ENCODE measurements at places on chromosomes 1 and 21. TPM values are rescaled to one million over a fixed set of nuclear protein-coding genes. Genes with fewer than 3 reads are reported as not detected.

GRCh38 chr1:199472018-199472417, 555.5 kb upstream of the NR5A2 start:
- no peak for DNase-seq

The TPM3 gene
- total RNA-seq, result 298 TPM

DNA sequence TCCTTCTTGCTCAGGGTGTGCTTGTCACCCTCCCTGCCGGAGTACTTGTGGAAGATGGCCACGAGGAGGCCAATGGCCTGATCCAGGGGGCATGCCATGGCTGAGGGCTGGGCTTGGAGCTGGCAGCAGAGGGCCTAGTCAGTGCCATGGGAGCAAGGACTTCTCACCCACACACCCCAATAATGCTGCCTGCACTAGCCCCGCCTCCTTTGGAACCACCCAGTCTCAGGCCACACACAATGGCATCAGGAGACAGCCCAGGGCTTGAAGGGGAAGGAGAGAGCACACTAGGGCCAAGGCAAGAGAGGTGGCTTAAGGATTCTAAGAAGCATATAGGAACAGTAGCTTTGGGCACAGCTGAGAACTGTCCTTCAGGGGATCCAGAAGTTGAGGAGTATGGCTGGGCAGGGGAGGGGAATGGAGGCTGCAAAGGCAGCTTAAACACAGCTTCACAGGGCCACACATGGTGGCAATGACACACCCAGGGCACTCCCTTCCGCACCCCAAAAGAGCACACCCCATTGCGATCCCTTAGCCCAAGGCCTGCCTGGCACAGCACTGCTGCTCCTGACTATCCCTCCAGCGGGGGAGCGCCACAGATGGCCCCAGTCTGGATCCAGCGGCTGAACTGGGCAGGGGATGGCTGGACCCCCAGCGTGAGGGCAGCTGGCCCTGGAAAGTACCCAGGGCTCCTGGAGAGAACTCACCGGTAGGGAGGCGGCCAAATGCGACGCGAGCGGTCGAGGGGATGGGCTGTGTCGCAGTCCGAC, at the start of gene S100A6:
Gene S100A6, minus strand, starts transcription at position 750 of the 770 bp plus-strand sequence. Its CDS starts 652 bp downstream, at position 98.
- no peak for DNase-seq

DNA sequence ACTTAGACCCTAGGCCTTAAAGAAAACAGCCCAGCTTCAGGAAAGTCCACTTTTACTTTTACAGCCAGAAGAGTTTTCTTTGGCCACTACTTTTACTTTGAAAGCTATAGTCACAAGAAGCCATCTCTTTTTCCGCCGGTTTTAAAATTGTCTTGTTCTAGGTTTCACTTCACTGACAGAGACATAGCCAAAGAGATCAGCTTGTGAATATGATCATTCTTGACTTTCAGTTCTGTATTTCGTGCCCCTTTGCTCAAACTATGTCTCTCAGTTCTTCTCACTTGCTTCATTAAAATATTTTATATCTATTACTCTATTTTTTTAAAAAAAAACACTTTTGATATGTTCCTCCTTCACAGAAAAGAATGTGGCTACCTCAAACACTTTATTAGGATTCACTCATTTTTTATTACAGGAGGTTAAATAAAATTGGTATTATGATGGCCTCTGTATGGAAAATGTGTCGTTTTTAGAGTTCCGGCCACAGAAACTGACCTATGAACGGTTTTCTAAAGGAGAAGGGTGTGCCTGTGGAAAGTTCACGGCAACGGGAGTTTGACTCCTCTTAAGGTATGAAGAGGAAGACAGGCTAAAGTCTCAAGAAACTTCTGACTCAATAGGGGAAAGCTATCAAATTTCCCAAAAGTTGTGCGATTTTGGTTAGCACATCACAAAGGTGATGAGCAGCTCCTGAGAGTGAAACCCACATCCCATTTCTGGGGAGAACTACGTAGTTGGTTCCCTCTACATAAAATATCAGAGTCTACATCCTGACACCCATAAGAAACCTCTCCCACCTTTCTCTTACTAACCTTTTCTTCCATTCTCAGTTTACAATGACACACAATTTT, 1.2 kb downstream of the MCOLN2 start:
- no peak for DNase-seq

GRCh38 chr1:171754971-171755370, 13.1 kb upstream of the VAMP4 start:
- DNase-seq, result no peak

GRCh38 chr1:95809391-95809790, 575.4 kb downstream of the RWDD3 start:
- no peak for DNase-seq

DNA sequence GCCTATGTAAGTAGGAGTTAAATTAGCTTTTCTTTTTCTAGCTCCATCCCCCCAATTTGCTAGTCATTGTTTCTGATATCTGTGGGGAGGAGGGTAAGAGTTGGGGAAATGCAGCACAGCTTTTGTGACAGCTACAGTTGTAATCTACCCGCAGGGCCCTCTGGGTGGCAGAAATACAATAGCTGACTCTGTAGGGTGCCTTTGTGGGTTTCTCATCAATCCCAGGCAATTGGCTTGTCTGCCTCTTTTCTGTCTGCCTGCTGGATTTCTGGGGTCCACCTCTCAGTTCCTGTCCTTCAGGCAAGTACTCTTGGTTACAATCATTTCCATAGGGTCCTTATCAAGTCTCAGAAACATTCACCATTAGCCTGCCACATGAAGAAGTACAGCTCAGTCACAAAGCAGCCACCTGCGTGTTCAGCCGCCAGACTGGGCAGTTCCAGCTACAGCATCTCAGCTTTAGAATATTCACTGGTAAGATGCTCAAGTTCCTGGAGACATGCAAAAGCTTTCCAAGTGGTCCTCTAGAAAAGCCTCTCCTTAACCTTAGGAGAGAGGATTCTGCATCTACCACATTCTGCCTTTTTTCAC, 19.2 kb upstream of the SLC44A5 start:
- no peak for DNase-seq

- DNase-seq, result no peak
Measured at GRCh38 chr1:182641561-182641960, 37.4 kb upstream of the RGS16 start.

The PSEN2 gene
- total RNA-seq, result 27.5 TPM

Data from progenitor cell of endocrine pancreas (in vitro differentiated cells).